ENCODE measurements at places on chromosomes 5 and 9.

DNA sequence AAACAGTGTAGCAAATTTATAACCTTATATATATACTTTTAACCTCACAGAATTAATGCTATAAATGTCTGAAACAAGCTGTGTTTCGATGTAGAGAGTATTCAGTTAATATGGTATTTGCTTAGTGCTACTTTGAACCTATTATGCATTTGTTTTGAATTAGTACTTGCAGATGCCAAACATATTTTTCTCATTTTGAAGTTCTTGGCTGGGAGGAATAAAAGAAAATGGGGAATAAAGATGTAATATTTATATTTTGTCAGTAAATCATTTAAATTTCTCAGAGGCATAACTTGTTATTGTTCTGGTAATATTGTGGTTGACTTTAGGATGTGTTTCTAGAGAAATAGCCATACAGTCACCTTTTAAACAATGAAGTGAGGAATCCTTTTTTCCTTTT is 175.9 kb upstream of the IZUMO3 start:
- DNase-seq: no peak

DNA sequence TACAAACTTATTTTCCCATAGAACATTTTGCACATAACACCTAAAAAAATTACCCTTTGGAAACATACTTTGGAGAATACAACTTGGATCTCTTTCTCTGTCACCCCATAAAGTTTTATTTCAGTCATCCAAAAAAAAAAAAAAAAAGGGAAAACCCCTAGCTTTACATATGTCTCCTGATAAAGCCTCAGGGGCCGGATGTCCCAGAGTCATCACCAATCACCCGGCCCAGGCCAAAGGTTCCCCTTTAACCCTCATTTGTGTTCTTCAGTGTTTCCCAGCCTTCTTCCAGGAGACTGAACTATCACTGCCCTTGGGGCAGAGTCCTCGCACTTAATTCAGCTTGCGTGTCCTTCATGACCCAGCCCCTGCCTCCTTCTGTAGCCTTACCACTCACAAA is 28.8 kb downstream of the ANXA6 start:
- DNase-seq: no peak

- no peak for DNase-seq
Observed at GRCh38 chr9:105151686-105151995, 92.8 kb upstream of the SLC44A1 start.

DNA sequence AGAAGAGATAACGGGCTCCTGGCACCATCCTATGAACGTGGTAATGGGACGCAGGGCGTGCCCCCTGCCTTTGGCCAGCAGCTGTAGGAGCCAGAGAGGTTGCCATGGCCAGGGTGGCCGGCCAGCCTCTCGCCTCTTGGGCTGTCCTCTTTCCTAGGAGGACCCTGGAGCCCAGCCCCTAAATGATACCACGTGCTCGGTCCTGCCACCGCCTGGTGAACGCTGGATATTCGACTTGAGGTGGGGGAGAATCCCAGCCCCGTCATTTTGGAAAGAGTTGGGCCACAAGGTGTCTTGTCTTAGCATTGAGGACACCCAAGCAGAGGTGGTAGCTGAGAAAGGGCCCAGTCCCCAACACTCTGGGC is 391 bp upstream of the NRG2 start:
- peak; percentile 16 for DNase-seq

GRCh38 chr9:5617749-5618148 is 11.2 kb upstream of the RIC1 start:
- no peak for DNase-seq

GRCh38 chr5:148666353-148666752 is 12.0 kb upstream of the HTR4 start:
- no peak for DNase-seq

- DNase-seq: no peak
Observed at GRCh38 chr5:122362361-122362760, 50.3 kb downstream of the SNCAIP start.

DNA sequence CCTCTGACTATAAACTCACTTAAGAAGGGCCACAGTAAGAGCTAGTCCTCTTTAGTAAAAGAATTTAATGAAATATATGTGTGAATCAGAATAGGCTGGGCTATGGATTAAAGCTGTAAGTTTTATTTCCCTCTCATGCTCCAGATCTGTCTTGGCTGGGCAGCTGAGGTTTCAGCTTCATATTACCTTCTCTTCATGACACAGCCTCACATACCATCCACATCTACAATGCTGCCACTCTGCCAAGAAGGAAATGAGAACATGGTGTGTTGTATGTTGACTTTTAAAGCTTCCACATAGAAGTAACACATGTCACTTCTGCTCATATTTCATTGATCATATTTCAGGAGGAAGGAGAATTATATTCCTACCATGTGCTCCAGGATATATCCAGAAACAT is 776.0 kb upstream of the ACO1 start:
- no peak for DNase-seq

- no peak for DNase-seq
Observed at GRCh38 chr9:629146-629545, 212.4 kb upstream of the DMRT1 start.

GRCh38 chr5:139050432-139050831 is 147.7 kb downstream of the SIL1 start:
- no peak for DNase-seq

DNA sequence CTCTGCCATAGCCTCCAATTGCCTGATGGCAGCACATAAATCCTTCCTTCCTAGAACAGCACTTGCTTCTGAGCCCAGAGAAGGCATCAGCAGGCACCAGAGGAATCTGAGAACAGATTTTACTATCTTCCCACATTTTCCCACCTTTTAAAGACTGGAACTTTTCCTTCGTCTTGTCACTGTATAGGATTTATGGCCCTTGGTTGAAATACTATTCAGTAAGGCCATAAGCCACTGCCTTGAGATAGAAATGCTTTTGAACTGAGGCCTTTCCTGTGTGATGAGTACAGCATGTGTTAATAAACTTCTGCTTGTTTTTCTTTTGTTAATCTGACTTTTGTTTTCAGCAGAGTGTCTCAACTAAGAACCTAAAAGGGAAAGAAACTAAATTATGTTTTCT is 84.3 kb downstream of the MRPS27 start:
- no peak for DNase-seq

GRCh38 chr9:91727316-91727861 is 222.6 kb downstream of the ROR2 start:
- DNase-seq: no peak

GRCh38 chr5:37803487-37803886 is 36.4 kb downstream of the GDNF start:
- DNase-seq: no peak

GRCh38 chr5:130479045-130479804 is 575.0 kb downstream of the CHSY3 start:
- DNase-seq: no peak

DNA sequence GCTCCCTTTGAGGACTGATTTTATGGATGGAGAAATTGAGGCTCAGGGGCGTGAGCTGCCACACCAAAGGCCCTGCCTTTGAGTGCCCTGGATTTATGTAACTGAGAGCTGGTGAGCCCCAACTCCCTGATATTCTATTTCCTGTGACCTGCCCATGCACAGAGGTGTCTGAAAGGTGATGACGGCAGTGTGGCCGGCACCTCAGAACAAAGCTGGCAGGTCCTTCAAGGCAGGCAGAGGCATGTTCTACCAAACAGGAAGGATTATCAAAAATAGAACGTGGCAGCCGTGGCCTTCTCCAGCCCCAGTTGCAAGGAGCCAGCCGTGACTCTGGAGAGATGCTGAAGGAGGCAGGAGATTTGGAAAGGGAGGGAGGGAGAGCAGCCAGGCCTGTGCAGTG is 36.2 kb downstream of the INSYN2B start:
- no peak for DNase-seq

GRCh38 chr9:3125602-3126405 is 281.9 kb upstream of the PUM3 start:
- DNase-seq: no peak

GRCh38 chr5:82222597-82223574 is 55.3 kb downstream of the RPS23 start:
- DNase-seq: no peak

GRCh38 chr5:17426104-17426749 is 71.8 kb upstream of the TAF11L2 start:
- DNase-seq: no peak

GRCh38 chr9:94567271-94567670 is 12.4 kb downstream of the PCAT7 start:
- no peak for DNase-seq

- no peak for DNase-seq
Observed at GRCh38 chr5:41788941-41789368, 81.3 kb downstream of the OXCT1 start.

All from NCI-H524 treated with DMSO at 0.1 percent for 48 hours (cell line).